ENCODE measurements at places on chromosomes 7 and 10.

DNA sequence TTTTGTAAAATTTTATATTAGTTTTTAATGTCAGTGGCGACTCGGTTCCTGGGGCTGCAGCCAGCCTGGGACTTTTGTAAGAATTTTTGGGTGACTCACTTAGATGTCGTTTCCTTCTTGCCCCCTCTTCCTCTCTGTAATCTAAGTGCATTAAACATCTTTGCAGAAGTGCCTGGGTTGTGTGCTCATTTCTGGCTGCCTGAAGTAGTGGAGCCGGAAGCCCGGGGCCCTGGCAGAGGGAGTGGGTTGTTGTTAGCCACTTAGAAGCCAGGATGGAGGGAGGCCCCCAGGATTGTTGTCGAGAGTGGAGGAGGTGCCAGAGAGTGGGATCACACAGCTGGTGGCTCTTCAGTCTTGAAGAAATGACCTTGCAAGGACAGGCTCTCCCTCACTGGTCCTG is 11.0 kb upstream of the TRIM8 start:
- DNase-seq, result no peak

- no peak for DNase-seq
Observed at GRCh38 chr7:70458745-70459144, 673.2 kb upstream of the GALNT17 start.

GRCh38 chr7:105001652-105002184 is 12.3 kb upstream of the KMT2E start:
- no peak for DNase-seq

DNA sequence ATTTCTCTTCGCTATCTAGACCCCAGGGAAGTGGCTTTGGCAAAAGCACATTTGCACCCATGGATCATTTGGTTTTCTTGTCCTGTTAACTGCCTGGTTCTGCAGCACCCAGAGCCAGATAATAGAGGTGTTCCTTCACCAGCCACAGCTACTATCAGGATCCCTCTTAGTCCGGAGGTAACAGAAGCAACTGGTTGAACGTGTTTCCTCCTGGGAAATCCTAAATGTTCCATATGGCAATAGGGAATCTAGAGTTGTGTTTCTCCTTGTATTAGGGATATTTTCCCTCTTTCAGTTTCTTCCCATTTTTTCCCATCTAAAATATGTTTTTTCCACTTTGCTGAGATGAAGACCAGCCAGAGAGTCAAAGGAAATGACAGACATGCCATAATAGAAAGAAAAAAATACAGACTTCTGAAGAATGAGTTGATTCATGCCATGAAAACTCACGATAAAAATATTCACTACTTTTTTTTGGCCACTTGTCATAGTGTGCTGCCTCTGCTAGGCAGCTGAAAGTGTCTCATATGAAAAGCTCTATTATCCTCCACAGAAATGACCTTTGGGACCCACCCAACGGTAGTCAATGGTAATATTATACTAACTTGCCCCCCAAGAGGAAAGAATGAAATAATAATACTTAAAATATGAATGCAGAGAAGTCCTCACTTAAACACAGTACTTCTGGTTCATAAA is 472.8 kb downstream of the KCNMA1 start:
- no peak for DNase-seq

GRCh38 chr7:87874066-87874465 is 2.1 kb downstream of the SLC25A40 start:
- no peak for DNase-seq
